ENCODE measurements at places on chromosomes 1 and 21.
A peak's percentile ranks its signal among the peaks of the same experiment; 100 is the strongest.

- H3K27me3 ChIP-seq, result no peaks in the 10 kb centered on the region
- H3K36me3 ChIP-seq, result no peaks in the 10 kb centered on the region
- DNase-seq, result no peak
- no peak overlapping the region for H3K27ac ChIP-seq
- H3K4me1 ChIP-seq, result peaks cover 11% of the 10 kb centered on the region
Measured at GRCh38 chr1:153515504-153516394, 20.0 kb downstream of the S100A6 start.

DNA sequence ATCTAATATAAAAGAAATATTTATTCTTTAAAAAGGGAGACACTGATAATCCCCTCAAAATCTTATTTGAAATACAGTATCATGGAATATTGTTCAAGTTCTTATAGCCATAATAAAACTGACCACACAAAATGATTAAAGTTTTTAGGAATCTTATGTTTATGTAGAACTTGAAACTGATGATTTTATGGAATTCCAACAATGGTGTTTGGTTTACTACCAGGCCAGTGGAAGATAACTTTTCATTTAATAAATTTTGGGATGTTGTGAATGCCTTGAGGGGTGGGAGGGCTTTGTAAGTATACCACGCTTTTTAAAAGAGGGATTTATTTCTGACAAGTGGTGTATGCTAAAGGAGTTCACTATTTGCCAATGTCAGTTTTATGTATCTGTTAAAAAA is 87.7 kb downstream of the RAB3GAP2 start:
- no peaks in the 10 kb centered on the region for H3K4me1 ChIP-seq
- no peaks in the 10 kb centered on the region for H3K27me3 ChIP-seq
- H3K27ac ChIP-seq, result no peak overlapping the region

DNA sequence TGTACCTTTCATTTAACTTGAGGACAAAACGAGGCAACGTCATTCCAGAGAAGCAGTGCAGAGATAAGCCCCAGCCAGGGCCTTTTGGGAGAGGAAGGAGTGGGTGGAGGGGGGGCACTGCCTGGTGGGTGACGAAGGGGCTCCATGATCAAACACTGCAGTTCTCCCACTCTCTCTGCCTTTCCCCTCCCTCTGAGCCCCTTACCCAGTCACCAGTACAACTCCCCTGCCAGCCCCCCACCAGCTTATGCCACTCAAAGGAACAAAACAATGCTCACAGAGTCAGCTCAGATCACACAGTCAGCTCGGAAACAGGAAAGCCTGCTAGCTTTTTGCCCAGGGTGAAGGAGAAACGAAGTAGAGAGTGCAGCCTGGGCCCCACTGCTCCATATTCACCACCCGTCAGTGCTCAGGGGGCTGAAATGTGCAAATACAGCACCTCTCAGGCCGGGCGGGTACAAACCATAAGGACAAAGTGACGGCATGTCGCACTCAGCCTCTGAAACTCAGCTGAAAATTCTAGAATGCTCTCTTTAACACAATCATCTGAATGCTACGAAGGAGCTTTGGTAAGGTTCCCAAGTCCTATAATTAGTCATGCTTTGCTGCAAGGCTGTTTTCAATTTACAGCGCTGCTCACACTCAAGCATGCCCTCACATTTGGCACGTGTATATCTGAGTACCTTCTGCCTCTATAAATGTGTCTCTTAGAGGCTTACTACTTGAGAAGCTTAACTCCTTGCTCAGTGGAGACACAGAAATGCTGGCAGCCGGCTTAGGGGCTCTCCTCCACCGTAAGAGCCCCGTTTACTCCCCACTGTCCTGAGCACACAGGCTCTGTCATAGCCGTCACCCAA is 65.8 kb upstream of the RAB4A start:
- peak overlapping the region; percentile 19 for H3K4me3 ChIP-seq
- peak overlapping the region; percentile 61 for H3K27ac ChIP-seq

GRCh38 chr1:246554201-246554600 is 11.9 kb downstream of the TFB2M start:
- peaks cover 90% of the 10 kb centered on the region for H3K36me3 ChIP-seq
- DNase-seq, result no peak
- no peak overlapping the region for H3K4me3 ChIP-seq
- H3K27ac ChIP-seq, result no peak overlapping the region
- H3K4me1 ChIP-seq, result peaks cover 2% of the 10 kb centered on the region

DNA sequence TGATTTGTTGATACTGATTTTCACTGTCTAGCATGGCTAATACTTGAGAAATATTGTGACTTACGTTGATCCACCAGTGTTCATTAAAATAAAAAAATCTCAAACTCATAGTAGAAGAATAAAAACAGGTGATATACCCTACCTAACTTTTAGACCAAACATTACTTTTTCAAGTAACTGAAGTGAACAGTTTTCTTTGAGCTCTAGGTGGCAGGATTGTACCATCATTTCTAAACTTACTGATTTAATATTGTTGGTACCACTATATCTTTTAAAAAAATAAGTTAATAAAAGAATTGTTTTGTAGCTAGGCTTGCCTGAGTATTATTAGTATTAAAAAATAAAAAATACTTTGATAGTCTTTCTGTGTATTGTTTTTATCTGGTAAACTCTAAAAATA is 21.5 kb downstream of the CDC73 start:
- H3K36me3 ChIP-seq, result peaks cover 83% of the 10 kb centered on the region
- H3K4me3 ChIP-seq, result no peak overlapping the region
- no peaks in the 10 kb centered on the region for H3K27me3 ChIP-seq
- H3K27ac ChIP-seq, result no peak overlapping the region

DNA sequence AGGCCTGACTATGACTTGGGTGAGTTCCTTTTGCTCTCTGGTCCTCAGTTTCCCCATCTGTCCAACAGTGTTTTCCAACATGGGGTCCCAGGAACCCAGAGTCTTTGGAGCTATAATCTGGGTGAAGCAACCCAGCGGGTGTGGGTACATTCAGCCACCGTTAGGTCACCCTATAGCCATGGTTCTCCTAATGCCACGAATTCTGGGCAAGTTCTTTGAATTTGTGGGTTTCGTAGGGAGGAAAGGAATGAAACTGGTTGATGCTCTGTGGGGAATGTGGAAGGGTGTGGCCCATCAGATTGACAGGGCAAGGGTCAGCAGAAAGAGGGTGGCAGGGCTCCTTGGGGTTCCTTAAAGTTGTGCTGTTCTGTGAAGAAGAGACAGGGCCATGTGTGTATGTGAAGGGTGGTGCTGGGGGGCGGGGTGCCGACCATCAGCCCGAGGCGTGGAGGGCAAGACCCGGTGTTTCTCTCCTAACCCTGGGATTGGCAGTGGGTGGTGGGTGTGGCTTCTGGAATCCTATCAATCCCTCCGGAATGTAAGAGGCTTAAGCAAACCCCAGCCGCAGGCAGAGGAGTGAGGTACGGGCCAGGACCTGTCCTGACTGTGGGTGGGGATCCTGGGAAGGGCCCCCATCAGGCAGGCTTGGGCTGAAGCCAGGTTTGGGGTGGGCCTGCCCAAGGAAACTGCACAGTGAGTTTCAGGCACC is 35.5 kb upstream of the ZNF362 start:
- H3K27ac ChIP-seq, result no peak overlapping the region
- no peak overlapping the region for H3K4me3 ChIP-seq
- no peaks in the 10 kb centered on the region for H3K27me3 ChIP-seq
- H3K4me1 ChIP-seq, result no peaks in the 10 kb centered on the region

DNA sequence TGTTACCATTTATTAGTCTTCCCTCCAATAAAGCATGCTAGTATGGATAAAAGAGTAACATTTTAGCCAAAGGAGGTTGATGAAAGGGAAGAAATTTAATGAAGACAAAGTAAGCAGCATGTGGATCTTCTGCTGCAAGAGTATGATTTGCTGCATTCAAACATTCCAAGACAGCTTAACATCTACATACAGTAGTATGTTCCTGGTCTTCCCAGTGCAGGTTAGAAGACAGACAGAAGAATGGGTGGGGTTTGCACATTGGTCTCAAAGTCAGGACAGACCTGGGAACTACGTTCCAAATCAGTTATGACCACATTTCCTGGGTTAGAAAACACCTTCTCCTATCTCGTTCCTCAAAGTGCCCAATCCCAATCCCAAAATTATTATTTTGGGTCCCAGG is 43.3 kb downstream of the PUM1 start:
- no peak overlapping the region for H3K4me3 ChIP-seq
- H3K4me1 ChIP-seq, result peaks cover 86% of the 10 kb centered on the region
- DNase-seq, result no peak
- H3K27me3 ChIP-seq, result no peaks in the 10 kb centered on the region
- peaks cover 87% of the 10 kb centered on the region for H3K36me3 ChIP-seq

DNA sequence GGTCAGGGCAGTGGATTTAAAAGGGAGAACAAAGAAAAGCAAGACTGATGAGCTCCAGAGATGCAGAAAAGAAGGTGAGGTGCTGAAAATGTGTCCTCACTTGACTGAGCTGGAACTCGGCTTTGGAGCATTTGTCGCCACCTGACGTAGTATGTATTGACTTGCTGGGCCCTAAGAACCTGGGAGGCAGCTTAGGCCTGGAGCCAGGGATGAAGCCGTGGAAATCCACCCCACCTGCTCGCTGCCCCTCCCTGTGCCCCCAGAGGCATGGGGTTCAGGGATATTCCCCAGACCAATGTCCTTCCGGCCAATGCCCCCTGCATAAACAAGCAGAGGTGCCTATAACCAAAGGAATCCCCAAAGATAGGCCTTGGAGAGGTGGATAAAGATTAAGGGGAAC is 14.3 kb downstream of the MRAP start:
- no peak overlapping the region for H3K4me3 ChIP-seq
- H3K27ac ChIP-seq, result no peak overlapping the region
- no peaks in the 10 kb centered on the region for H3K27me3 ChIP-seq
- H3K36me3 ChIP-seq, result peaks cover 93% of the 10 kb centered on the region
- peak; percentile 7 for DNase-seq
- peaks cover 18% of the 10 kb centered on the region for H3K4me1 ChIP-seq

DNA sequence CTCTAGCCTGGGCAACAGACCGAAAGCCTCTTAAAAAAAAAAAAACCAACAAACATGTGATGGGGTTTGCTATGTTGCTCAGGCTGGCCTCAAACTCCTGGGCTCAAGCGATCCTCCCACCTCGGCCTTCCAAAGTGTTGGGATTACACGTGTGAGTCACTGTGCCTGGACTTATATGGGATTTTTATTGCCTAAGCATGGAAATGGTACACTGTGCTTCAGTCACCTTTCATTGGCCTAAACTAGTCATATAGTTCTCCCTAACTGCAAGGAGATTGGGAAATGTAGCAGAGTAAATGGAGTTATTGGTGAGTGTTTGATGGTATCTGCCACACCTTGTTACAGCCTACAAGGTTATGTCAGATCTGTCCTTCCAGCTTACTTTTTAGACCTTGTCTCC is 17.2 kb upstream of the MEF2D start:
- H3K4me1 ChIP-seq, result no peaks in the 10 kb centered on the region
- H3K4me3 ChIP-seq, result no peak overlapping the region
- H3K36me3 ChIP-seq, result no peaks in the 10 kb centered on the region

DNA sequence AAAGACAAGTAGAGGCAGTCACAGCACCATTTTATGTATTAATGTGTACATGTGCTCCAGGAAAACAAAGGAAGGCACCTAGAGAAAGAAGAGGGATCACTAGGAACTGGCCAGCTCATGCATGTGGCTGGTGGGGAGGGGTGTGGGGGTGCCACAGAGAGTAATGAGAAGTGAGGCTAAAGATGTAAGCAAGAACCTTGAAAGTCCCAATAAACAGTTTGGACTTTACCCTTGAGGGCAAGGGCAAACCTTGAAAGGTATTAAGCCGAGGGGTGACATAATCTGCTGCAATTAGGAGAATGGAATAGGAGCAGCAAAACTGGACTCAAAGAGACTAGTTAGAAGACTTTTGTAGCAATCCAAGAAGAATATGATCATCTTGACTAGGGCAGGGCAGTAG is 51.5 kb downstream of the ERI3 start:
- no peak for DNase-seq
- no peak overlapping the region for H3K27ac ChIP-seq
- no peaks in the 10 kb centered on the region for H3K27me3 ChIP-seq
- H3K4me3 ChIP-seq, result no peak overlapping the region

DNA sequence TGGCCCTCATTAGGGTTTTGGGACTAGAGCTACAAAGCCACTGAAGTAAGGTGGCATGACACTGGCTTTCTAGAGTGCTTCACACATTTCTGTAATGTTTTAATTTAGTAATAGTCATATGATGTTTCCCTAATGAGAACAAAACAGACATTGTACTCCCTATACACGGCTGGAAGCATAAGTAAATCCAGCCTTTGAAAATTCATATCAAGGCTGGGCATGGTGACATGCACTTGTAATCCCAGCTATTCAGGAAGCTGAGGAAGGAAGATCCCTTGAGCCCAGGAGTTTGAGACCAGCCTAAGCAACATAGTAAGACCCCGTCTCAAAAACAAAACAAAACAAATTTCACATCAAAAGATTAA is 7.4 kb downstream of the USP48 start:
- DNase-seq, result no peak
- no peaks in the 10 kb centered on the region for H3K27me3 ChIP-seq

GRCh38 chr1:41882486-41882885 is 36.2 kb downstream of the HIVEP3 start:
- no peaks in the 10 kb centered on the region for H3K36me3 ChIP-seq
- H3K4me3 ChIP-seq, result no peak overlapping the region
- no peak overlapping the region for H3K27ac ChIP-seq
- H3K4me1 ChIP-seq, result peaks cover 10% of the 10 kb centered on the region
- DNase-seq, result no peak
- no peaks in the 10 kb centered on the region for H3K27me3 ChIP-seq

GRCh38 chr1:108565081-108565480 is 5.2 kb downstream of the EEIG2 start:
- H3K36me3 ChIP-seq, result peaks cover 1% of the 10 kb centered on the region
- H3K4me3 ChIP-seq, result no peak overlapping the region
- peaks cover 43% of the 10 kb centered on the region for H3K4me1 ChIP-seq
- H3K27ac ChIP-seq, result no peak overlapping the region
- DNase-seq, result no peak
- no peaks in the 10 kb centered on the region for H3K27me3 ChIP-seq

- H3K27ac ChIP-seq, result no peak overlapping the region
- H3K27me3 ChIP-seq, result no peaks in the 10 kb centered on the region
- no peak for DNase-seq
- H3K4me3 ChIP-seq, result no peak overlapping the region
- no peaks in the 10 kb centered on the region for H3K4me1 ChIP-seq
Measured at GRCh38 chr1:243489681-243490546, 234.1 kb downstream of the SDCCAG8 start.

Data from activated T-cell treated with anti-CD3 and anti-CD28 coated beads, Interleukin-2, amount 50 U/mL, for 24 hours (primary cell).